Ureter (tissue), 1 donor: ENCODE measurements at places on chromosomes 1 and 21. TPM values are rescaled to one million over a fixed set of nuclear protein-coding genes. Genes with fewer than 3 reads are reported as not detected.

SDHB gene
- total RNA-seq = 64.1 TPM

WLS gene
- 186 TPM for total RNA-seq

TNFRSF14 gene
- 160 TPM for total RNA-seq

CFAP141 gene
- total RNA-seq = not detected

CACNA1S gene
- not detected for total RNA-seq

CRYAA gene
- total RNA-seq = not detected

OLIG1 gene
- total RNA-seq = not detected

SLC25A24 gene
- total RNA-seq = 41.1 TPM

MAN1C1 gene
- total RNA-seq = 8.7 TPM

FYB2 gene
- 4.0 TPM for total RNA-seq

CYP4B1 gene
- 358 TPM for total RNA-seq

CR1L gene
- total RNA-seq = not detected

SEMA4A gene
- 49.3 TPM for total RNA-seq

UMODL1 gene
- total RNA-seq = not detected

AUNIP gene
- 0.91 TPM for total RNA-seq

ZNF648 gene
- 0.23 TPM for total RNA-seq

ALPL gene
- total RNA-seq = 12.9 TPM

MARK1 gene
- total RNA-seq = 34.8 TPM

NBPF4 gene
- total RNA-seq = 0.34 TPM

BNIPL gene
- total RNA-seq = 10.5 TPM

KIFAP3 gene
- 25.9 TPM for total RNA-seq

USH2A gene
- total RNA-seq = 0.23 TPM

SNAPIN gene
- 37.3 TPM for total RNA-seq

GOLT1A gene
- 26.0 TPM for total RNA-seq

KCNK1 gene
- total RNA-seq = 6.9 TPM

FCGR3B gene
- total RNA-seq = 1.6 TPM

LRRN2 gene
- total RNA-seq = 2.1 TPM

LZIC gene
- total RNA-seq = 27.5 TPM

LORICRIN gene
- not detected for total RNA-seq

ETV3L gene
- total RNA-seq = not detected

SAMD13 gene
- total RNA-seq = 4.7 TPM

CPLANE2 gene
- 9.0 TPM for total RNA-seq

MROH7 gene
- total RNA-seq = 25.2 TPM

C1QA gene
- total RNA-seq = 64.0 TPM

RCSD1 gene
- 8.7 TPM for total RNA-seq

CCDC18 gene
- total RNA-seq = 3.8 TPM

HSD3B1 gene
- 0.75 TPM for total RNA-seq

ADAMTS1 gene
- total RNA-seq = 145 TPM

PTPN22 gene
- 5.2 TPM for total RNA-seq

TBX19 gene
- 2.3 TPM for total RNA-seq

GBP5 gene
- total RNA-seq = 2.3 TPM

IFNLR1 gene
- total RNA-seq = 4.6 TPM

IL20 gene
- total RNA-seq = not detected
